Posterior cingulate gyrus (tissue), 11 donors: ENCODE measurements at places on chromosomes 7 and 10.

DNA sequence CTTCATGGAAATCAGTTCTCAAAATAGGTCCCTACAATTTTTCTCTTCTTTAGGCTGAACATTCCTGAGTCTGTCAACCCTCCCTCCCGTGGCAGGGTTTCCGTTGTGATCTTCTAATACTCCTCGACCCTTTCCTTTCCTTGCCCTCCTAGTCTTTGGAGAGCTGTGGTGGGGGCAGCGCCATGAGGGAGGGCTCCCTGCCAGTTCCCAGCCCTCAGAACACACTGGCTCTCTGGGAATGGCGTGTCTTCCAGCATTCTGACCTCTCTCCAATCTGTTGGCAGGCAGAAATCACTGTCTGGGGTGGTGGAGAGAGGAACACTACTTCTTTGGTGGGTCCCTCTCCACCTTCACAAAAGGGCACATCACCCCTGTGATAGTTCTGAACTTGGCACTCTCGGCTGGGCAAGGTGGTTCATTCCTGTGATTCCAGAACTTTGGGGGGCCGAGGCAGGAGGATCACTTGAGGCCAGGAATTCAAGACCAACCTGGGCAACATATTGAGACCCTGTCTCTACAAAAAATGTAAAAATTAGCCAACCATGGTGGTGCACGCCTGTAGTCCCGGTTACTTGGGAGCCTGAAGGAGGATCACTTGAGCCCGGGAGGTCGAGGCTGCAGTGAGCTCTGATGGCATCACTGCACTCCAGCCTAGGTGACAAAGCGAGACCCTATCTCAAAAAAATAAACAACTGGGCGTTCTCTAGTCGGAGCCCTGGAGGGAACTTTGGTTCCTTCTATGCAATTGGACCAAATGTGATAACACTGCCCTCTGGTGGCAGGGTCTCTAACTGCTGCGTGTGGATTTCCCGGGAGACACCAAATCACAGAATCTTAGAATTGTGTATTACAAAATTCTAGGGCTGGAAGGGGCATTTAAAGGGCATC is 13.1 kb upstream of the ARPC1A start:
- DNase-seq: peak; percentile 82

DNA sequence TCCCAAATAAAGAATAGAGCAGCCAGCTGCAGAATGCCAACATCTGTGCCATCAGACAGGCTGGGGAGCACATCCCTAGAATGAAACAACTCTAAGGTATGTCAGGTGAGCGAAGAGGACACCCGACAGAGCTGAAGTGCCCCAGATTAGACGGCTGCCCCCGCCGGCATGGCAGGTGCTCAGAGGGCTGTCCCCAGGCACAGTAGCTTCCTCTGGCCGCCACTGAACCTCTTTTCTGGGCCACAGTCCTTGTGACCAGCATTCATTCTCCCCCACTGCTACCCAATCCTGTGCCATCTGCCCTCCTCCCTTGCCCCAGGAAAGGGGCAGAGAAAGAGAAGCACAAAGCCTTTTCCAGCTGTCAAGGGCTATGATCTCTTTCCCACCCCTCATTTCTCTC is 41.7 kb downstream of the RGS10 start:
- DNase-seq: no peak

DNA sequence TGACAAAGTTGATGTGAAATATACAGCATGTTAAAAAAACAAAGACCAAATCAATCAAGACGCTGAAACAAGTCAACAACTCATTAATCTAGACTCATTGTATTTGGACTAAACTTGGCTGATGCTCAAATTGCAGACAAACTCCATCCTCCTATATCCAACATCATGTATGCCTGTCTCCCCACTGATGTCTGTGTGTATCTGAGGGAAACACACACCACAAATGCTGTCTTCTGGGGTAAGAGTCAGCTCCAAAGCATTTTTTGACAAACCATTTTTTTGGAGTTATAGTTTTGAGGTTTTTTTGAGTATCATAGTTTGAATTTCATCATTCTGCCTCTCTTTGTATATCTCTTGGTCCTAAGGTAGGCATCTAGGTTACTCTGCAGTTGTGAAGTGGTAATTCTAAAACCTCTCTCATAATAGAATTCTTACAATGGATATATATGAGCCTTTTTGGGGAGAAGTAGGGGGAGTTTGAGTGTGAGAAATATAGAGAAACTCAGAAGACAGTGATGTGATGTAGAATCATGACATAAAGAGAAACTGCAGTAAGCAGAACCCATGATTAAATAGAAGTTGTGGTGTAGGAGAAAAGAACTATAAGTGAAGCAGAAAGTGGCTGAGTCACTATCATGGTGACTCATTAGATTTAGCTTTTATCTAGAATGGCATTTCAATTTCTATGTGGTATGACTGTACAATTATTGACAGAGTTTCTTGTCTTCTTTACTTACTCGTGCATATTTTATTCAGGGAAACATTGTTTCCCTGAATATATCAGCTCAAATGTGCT is 1531.1 kb upstream of the LRRTM3 start:
- no peak for DNase-seq

GRCh38 chr10:98446151-98446660 is 529 bp downstream of the HPS1 start:
- peak; percentile 38 for DNase-seq

DNA sequence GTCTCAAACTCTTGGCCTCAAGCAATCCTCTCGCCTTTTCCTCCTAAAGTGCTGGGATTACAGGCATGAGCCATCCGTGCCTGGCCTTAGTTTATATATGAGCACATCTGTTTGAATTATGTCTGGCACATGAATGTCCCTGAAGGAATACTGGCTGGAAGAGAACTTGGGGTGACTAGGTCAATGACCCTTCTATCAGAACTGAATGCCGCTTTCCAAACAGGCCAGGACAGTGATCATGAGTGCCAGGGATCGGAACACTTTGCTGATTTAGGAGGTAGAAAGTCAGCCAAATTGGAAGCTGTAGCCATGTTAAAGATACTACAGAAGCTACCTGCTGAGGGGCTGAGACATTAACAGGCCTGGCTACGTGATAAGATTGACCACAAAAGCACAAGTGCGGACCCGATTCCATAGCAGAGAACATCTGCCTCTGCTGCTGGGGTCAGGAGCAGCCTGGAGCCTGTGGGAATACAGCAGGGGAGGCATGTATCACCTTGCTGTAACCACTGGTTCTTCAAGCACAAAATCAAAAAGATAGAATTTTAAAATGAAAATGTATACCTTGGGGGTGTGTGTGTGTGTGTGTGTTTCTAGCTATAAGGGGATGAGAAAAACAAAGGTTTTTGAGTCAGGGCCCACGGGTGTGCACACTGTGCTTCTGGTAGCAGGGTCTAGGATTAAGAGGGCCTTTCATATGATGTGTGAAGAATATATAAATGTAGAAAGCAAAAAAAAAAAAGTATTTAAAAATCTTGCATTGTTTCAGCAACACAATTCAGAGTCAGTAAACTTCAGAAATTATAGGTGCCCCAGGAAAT is 293.7 kb downstream of the BBS9 start:
- no peak for DNase-seq

DNA sequence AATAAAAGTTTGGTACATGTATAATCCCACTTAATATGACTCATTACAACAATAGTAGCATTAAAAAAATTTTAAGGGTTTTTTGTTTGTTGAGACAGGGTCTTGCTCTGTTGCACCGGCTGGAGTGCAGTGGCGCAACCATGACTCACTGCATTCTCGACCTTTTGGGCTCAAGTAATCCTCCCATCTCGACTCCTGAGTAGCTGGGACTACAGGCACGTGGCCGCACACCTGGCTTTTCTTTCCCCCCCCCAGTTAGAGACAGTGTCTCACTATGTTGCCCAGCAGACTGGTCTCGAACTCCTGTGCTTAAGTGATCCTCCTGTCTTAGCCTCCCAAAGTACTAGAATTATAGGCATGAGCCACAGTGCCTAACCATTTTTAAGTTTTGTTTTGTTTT is 40.7 kb downstream of the KMT2C start:
- DNase-seq: no peak

DNA sequence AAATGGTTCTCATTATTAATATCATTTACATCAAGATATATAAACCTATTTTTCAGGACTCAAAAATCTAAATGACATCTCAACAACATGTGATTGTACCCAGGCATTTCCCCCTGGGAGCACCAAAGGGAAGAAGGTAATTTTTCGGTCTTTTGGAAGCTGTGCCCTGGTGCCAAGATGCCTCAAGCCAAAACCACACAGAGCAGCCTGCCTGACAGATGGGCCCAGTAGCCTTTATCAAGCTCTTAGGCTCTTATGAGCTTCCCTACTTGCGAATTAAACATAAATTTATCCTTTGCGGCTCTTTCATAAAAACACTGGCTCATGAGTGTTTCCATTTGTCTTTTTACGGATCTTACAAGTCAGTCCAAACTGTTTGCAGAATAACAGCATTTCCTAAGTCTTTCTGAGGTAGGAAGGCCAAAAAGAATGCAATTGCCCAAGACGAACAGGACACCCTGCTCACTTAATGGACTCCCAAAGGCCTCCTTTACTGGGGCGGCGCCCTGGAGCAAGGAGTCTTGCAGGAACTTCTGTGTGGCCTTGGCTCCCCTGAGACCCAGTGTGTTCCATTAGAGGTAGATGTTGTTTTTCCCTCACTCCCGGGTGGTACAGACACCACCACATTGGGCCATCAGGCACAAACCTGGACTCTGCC is 4.1 kb upstream of the RASSF4 start:
- no peak for DNase-seq

DNA sequence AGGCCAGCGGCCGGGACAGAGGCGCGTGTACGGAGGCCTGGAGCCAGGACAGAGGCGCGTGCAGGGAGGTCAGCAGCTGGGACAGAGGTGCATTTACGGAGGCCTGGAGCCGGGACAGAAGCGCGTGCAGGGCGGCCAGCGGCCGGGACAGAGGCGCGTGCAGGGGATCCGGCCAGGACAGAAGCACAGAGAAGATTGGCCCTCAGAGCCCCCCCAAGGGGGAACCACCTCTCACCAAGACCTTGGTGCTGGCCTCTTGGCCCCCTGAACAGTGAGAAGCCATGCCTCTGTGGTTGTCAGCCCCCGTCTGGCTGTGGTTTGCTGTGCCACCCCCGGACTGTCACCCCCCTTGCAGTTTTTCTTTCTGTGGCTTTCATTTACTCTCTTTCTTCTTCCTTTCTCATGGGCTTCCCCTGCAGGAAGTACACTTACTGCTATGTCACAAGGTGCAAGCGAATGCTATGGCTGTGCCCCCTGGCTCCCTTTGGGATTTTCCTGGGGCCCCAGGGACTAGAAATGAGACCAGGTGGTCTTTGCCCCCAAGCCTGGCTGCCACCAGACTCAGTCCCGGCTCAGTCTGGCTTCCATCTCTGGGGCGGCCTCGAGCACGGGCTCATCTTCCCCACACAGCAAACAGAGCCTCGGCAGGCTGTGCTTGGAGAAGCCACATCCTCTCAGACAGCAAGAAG is 41.1 kb downstream of the INSIG1 start:
- no peak for DNase-seq
